Activated T-cell treated with anti-CD3 and anti-CD28 coated beads, Interleukin-2, amount 50 U/mL, for 72 hours (primary cell): ENCODE measurements at places on chromosomes 13 and 19. TPM values are rescaled to one million over a fixed set of nuclear protein-coding genes. Genes with fewer than 3 reads are reported as not detected.

- H3K27ac ChIP-seq: no peak overlapping the region
- peaks cover 71% of the 10 kb centered on the region for H3K27me3 ChIP-seq
Observed at GRCh38 chr19:29532097-29532496, 6.3 kb downstream of the VSTM2B start.

DNA sequence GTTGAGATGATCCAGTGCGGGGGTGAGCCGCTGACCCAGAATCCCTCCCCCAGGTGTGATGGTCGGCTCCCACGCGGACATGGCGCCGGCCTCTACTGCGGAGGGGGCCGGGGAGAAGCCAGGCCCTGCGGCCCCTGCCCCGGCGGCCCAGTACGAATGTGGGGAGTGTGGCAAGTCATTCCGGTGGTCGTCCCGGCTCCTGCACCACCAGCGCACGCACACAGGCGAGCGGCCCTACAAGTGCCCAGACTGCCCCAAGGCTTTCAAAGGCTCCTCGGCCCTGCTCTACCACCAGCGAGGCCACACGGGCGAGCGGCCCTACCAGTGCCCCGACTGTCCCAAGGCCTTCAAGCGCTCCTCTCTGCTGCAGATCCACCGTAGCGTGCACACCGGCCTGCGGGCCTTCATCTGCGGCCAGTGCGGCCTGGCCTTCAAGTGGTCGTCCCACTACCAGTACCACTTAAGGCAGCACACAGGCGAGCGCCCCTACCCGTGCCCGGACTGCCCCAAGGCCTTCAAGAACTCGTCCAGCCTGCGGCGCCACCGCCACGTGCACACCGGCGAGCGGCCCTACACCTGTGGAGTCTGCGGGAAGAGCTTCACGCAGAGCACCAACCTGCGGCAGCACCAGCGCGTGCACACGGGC lies 3.7 kb upstream of the NAT14 start:
- H3K4me3 ChIP-seq: no peak overlapping the region
- H3K36me3 ChIP-seq: no peaks in the 10 kb centered on the region
- H3K27me3 ChIP-seq: no peaks in the 10 kb centered on the region

- H3K27me3 ChIP-seq: no peaks in the 10 kb centered on the region
- H3K4me3 ChIP-seq: no peak overlapping the region
- peaks cover 3% of the 10 kb centered on the region for H3K36me3 ChIP-seq
- H3K4me1 ChIP-seq: no peaks in the 10 kb centered on the region
Observed at GRCh38 chr19:310781-311496, 19.7 kb upstream of the PLPP2 start.

- DNase-seq: no peak
- peaks cover 7% of the 10 kb centered on the region for H3K36me3 ChIP-seq
- H3K4me3 ChIP-seq: no peak overlapping the region
- H3K4me1 ChIP-seq: peaks cover 10% of the 10 kb centered on the region
Observed at GRCh38 chr13:32669030-32669646, 82.9 kb downstream of the PDS5B start.

GRCh38 chr13:35162420-35162819 lies 220.3 kb downstream of the NBEA start:
- H3K4me3 ChIP-seq: peak overlapping the region; percentile 74
- peak overlapping the region; percentile 82 for H3K27ac ChIP-seq
- H3K36me3 ChIP-seq: no peaks in the 10 kb centered on the region
- peaks cover 12% of the 10 kb centered on the region for H3K4me1 ChIP-seq
- no peak for DNase-seq
- H3K27me3 ChIP-seq: no peaks in the 10 kb centered on the region

DNA sequence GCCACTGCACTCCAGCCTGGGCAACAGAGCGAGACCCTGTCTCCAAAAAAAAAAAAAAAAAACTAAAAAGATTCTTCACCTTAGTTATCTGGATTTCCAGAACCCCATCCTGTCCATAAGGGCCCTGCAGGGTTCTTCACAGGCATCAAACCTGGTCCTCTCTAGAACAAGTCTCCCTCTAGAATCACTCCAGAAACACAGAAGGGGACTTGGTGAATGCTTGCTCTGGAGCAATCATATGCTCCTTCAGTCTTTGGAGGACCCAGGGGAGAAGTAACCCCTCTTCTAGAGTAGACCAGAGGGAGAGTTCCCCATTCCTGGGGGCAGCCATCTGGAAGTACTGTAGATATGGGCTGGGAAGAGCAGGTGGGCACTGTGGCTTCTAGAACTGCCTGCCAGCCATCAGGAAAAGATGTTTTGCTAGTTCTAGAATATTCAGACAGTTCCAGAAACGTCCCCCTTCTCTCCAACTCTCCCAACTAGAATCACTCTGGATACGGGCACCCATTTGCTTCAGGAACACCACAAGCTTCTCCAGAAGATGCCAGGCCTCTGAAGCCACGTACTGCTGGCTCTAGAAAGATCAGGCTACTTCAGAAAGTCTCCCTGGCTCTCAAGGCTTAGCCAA lies 2.8 kb downstream of the FUT1 start:
- no peak overlapping the region for H3K27ac ChIP-seq
- no peak for DNase-seq
- no peaks in the 10 kb centered on the region for H3K36me3 ChIP-seq
- no peak overlapping the region for H3K4me3 ChIP-seq

DNA sequence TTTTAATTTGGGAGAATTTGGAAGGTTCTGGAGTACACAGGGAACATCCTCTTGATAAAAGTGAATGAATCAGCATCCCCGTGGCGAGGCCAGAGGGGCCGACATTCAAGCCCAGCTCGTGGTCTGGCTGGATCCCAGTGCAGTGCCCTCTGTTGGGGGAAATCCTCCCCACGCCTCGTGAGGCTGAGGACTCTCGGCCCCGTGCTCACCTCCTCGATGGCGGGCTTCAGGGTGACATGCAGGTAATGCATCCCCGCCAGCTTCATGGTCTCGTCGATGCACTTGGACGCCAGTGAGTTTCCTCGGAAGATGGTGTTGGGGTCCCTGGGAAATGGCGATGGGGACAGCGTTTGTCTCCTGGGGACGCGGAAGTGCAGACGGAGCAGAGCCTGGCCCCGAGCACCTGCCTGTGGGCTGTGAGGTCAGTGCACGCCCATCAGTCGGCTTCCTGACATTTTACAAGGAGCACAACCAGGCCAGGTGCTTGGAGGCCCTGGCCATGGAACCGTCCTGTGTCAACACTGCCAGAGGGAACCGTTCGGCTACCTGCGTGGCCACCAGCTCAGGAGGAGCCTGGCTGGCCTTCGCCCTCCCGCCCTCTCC lies 43.3 kb upstream of the C13orf46 start:
- no peak for DNase-seq
- peaks cover 16% of the 10 kb centered on the region for H3K4me1 ChIP-seq
- no peaks in the 10 kb centered on the region for H3K36me3 ChIP-seq
- no peak overlapping the region for H3K4me3 ChIP-seq
- H3K27ac ChIP-seq: peak overlapping the region; percentile 92

Gene CYP4F8
- not detected for total RNA-seq

Gene ZNF525
- total RNA-seq: 27.0 TPM
